ENCODE measurements at places on chromosomes 4 and X.

DNA sequence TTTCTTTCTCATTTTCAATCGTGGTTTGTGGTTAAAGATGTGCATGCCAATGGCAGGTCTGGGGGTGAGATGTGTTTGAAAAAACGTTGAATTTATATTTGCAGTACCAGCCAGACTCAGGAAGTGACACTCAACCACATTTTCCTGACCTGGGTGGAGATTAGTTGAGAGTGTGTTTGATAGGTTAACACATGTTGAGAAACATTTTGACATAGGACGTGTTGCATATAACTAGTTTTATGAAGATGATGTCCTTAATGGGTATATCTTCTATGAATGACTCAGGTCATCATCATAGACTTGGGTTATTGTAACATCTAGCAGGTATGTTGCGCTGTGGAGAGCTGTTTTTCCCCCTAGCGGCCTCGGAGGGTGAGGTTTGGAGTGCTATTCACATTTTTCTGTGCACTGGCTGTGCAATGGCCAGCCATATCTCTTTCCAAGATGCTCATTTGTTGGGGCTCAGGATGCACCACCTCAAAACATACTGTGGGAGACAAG is 21.7 kb upstream of the CD38 start:
- peak; percentile 56 for DNase-seq

DNA sequence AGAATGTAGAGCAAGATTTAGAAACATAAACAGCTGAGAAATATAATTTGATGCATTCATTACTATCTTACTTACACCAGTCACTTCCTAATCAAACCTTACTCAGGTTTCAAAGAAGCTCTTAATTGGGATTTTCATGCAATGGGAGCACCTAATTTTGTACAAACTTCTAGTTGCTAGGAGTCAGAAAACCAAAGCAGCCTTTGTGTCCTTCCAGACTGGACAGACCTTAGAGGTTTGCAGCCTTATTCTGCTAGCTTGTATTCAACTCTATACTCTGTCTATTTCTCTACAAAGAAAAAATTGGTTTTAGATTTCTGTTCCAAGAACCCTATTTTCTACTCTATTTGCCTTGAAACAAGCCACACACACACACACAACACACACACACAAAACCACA is 19.4 kb downstream of the GABRA2 start:
- DNase-seq = no peak

DNA sequence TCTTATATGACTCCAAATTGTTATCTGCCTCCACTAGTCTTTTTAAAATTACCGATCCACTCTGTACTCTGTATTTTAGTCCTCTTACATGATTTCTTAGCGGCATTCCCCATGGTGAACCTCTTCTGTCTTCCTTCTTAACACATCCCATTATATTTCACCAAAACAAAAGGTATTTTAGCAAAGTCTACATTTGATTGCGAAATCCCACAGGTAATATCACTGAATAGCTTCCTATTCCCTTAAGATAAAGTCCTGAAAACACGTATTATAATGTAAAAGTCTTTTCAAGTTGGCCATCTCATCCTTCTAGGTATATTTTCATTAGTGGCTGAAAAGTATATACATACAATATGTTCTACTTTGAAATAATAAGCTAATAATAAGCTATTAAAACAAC is 2016.0 kb upstream of the IGFBP7 start:
- DNase-seq = no peak

DNA sequence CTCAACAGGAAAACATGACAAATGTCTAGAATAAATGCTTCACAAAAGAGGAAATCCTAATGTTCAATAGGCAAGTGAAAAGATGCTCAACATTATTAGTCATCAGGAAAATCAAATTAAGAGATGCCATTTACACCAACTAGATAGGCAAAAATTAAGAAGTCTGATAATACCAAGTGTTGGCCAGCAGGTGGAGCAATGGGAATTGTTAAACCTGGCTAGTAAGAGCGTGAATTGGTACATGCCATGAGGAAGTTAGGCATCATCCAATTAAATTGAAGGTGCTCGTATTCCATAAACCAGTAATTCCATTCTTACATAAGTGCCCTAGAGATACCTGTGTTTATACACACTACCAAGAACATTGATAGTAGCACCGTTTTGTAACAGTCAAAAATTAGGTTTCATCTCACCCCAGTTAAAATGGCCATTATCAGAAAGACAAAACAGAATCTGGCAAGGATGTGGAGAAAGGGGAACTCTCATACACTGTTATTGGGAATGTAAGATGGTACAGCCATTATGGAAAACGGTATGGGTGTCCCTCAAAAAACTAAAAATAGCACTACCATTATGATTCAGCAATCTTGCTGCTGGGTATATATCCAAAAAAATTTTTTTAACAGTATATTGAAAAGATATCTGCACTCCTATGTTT is 14.0 kb upstream of the ZCCHC18 start:
- DNase-seq = peak; percentile 40

- DNase-seq = no peak
Observed at GRCh38 chrX:71612256-71612655, 6.1 kb downstream of the CXCR3 start.

GRCh38 chr4:155964016-155964891 is 10.6 kb upstream of the CTSO start:
- no peak for DNase-seq

DNA sequence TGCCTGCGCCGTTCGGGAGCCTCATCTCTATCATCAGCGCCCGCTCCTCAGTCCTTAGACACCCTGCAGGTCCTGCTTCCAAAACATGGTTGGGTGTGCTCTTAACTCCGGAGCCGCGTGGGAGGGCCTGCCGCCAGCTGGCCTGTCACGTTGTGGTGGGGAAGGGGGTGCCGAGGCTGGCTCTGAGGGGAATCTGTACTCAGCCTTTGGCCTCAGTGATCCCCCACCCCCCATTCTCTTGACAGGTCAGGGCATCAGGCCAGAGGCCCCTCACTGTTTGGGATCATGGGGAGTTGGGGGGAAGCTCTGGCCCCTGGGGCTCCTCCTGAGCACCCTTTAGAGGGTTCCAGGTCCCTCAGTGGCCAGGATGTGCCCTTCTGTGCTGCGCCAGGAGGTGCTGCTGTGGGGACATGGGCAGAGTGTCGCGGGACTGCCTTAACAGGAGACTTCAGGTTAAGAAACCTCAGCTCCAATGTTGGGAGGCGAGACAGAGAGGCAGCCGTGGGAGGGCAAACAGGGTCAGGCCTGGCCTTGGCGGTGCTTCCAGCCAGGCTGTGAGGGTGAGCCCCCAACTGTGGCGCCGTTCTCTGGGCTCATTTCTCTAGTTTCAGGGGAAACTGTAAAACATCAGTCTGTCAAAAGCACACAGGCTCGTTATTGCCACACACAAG is 33.5 kb downstream of the TRMT44 start:
- DNase-seq = no peak

DNA sequence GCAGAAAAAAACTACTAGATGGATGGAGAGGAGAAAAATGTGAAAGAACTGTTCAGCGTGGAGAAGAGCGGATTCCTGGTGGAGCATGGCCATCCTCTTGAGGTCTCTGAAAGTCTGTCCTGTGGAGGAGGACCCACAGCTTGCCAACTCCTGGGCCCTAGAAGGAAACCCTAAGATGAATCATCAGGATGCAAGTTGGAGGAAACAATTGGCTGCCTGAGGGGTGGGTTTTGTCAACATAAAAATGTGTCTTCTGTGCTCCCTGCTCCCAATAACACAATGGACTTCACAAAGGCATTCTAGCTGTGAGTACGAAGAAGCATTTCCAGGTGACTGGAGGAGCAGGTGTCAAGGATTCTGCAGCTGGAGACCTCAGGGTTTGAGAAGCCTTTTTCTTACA is 37.2 kb downstream of the CNGA2 start:
- no peak for DNase-seq

DNA sequence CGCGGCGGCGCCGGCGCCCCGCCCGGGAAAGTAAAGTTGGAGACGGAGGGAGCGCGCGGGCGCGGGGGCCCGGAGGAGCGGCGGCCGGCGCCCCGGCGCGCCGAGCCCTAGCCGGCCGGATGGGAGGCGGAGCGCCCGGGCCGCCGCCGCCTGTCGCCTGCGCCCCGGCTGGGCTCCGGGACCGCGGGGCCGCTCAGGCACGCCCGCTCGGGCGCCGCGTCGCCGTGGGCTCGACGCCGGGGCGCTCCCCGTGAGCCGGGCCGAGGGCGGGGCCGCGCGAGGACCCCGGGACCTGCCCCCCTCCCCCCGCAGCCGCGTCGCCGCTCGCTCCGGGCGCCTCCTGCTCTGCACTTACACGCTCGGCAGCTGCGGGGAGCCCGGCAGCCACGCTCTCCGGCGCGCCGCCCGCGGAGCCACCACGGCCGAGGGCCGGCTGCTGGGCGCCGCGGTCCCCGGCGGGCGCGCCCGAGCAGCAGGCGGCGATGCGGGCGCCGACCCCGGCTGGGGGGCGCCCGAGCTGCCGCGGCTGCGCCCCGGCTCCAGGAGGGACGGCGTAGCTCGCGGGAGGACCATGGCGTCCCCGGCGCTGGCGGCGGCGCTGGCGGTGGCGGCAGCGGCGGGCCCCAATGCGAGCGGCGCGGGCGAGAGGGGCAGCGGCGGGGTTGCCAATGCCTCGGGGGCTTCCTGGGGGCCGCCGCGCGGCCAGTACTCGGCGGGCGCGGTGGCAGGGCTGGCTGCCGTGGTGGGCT is at the start of gene ADRA2C:
Gene ADRA2C, plus strand, starts transcription at position 350 of the 749 bp plus-strand sequence. Its CDS starts 222 bp downstream, at position 572.
- no peak for DNase-seq

DNA sequence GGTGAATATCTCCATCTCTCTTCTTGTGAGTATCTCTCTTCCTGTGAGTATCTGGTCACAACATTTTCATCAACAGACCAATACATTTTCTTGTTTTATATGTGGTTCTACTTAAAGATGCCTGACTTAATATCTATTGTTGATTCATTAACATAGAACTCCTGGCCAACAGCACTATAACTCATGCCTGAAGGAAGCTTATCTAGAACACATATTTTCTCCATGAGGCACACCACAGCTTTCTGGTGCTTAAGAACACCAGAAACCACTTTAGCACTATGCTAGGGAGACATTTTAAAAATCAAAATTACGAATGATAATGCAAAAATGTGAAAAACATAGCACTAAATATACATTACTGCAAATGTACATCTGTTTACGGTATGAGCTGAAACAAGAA is 190.4 kb downstream of the GABRB1 start:
- DNase-seq = no peak

DNA sequence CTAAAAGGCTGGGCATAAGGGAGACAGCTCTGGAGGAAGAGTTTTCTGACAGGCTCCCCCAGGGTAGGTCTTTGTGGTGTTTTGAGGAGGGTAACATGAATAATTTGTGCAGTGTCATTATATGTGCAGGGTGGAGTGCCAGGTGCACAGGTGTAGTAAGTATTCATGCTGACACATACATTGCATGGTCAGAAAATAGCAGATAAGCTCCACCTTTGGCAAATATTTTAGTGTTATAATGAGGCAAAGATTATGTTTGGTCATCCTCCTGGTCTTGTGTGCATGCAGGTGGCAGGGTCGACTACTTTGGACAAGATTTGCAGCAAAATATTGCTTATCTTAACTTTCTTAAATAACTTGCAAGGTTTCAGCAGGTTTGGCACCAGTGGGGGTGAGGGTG is 910.4 kb upstream of the PCDH10 start:
- no peak for DNase-seq

DNA sequence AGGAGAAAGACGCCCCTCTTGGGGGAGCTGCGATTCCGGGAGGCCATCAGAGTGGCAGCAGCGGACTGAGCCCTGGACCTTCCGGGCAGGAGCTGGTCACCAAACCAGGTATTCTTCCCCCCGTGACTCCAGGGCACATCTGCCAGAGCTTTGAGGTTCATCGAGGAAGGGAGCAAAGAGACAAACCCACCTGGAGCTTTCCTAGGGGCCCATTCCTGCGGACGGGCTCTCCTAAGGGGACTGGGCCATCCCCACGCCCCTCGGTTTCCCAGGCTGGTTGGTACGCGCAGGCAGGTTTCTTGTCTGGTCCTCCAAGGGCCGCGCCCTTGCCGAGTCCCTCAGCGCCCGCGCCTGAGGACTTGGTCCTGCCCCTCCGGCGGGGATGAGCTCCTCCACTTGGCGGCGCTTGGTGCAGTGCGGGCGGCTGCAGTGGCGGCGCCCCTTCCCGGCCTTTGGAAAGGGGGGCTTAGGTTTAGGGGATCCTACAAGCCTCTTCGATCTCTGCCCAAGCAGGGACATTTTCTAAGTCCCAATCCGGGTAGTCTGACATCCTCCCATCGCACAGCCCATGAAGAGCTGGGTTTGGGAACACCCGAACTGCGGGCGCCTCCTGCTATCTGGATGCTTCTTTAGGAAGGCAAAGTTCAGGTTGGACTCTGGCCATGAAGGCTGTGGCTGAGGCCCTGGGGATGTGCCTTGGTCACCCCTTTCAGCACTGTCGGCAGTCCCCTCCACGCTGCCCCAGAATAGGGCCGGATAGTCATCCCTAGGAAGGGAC is 538 bp downstream of the STBD1 start:
- no peak for DNase-seq

DNA sequence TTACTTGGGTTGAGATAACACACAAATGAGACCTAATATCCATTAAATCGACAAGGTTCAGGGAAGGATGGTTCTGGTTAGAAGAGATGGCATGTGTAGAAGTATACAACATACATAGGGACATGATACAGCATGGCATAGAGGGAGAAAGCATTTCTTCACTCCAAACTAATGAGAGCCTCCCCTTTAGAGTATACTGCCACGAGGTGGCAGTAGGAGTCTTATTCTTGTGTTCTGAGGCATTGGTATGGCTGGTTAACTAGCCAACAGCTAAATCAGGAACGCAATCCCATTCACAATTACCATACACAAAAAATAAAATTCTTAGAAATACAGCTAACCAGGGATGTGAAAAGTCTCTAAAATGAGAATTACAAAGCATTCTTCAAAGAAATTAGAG is 29.1 kb upstream of the TRO start:
- DNase-seq = no peak
